ENCODE measurements at places on chromosomes 12 and 14.
A peak's percentile ranks its signal among the peaks of the same experiment; 100 is the strongest.

DNA sequence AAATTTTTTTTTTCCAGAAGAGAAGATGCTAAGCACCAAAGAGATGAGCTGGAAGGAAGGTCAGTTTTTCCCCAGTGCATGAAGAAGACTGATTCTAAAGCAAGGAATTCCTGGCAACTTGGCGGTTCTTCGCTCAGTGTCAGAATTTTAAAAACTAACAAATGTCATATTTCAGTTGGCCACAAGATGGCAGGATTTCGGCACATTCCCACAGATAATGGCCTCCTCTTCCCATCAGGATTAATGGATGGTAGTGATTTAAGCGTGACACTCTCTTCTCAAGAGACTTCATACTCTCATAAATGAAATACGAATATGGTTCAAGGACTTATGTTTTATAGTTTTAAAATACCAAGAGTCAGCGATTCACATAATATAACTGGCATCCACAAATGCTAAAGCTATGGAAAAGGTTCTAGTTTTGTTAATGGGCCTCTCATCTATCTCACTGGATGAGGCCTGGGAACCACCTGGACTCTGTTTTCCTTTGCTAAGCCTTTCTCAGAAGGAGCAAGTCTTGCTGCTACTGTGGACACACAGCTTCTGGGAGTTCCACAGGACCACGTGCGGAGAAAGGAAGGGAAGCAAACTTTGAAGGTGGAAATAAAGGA is 46.1 kb upstream of the PTPRO start:
- peak; percentile 19 for DNase-seq

- DNase-seq: no peak
Observed at GRCh38 chr12:51855586-51856428, 7.3 kb upstream of the FIGNL2 start.

- DNase-seq: no peak
Observed at GRCh38 chr12:34016361-34016760, 5.9 kb upstream of the ALG10 start.

DNA sequence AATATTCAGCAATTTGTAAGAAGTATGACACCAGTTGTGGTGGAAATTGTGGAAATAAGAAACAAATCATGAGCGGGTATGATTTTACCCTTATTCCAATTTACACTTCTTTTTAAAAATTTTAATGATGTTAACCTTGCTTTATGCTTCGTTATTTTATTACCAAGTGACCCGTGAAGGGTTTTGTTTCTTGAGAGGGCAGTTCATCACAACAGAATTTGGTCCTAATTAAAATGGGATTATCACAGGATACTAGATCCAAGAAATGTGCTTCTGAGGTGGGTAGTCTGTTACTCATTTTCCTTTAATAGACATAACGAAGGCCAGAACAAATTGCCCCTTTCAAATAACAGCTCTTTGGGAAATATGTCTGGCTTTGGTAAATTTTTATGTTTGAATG is 25.5 kb upstream of the RASSF8 start:
- no peak for DNase-seq

- DNase-seq: no peak
Observed at GRCh38 chr12:39792938-39793337, 173.3 kb upstream of the ABCD2 start.

DNA sequence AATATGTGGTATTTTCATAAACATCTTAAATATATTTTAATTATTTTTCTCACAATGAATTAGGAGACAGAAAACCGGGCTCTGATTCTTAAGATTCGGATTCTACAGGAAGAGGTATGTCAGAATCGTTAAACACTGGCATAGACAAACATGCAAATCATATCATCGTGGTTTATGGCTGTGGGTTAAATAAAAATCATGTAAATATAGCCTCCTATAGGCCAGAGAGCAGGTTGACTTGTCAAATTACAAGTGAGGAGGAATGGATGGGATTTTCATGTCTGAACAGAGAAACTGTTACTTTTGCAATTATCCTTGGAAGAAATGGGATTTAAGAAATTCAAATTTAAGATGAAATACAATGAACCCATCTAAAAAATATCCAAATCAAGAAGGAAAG is 74.9 kb upstream of the BCAT1 start:
- DNase-seq: no peak

DNA sequence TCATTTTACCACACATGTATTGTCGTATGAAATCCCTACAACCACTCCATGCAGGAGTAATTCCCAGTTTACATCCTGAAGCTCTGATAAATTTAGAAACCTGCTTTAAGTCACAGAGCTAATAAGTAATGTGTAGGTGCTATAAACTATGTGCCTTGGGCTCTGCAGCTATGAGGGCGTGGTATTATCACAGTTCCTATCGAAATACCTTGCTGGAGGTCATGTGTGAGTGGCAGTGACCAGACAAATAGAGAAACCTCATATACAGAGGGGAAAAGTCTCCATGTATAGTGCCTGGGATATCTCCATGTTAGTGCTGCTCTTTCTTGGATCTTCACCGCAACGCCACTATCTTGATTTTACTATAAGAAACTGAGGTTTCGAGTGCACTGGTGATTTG is 883 bp upstream of the TBC1D15 start:
- DNase-seq: no peak

GRCh38 chr12:124808272-124808671 is 55.4 kb downstream of the SCARB1 start:
- DNase-seq: no peak

DNA sequence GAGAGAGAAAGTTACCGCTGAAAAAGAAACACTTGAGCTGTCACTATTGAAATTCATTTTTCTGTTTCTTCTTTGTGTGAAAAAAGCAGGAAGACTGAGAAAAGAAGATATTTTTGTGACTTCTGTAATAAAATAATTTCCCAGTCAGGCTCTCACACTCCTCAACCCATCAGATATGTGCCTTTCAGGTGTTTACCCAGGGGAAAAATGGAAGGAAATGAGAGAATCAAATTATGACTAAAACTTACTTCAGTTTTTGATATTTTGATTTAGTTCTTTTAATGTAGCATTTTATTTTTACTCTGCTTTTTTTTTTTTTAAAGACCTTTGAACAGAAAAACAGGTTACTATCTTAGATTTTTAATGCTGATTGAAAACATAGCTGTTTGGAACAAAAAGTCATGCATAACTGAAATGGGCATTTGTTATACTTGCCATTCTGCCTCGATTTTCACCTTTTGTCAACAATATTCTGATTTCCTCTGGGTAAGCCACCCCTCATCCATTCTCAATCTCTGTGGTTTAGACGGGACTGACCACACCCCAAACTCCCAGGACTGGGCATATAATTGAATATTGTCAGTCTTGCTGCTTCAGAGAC is 133.2 kb upstream of the KRR1 start:
- no peak for DNase-seq

- DNase-seq: no peak
Observed at GRCh38 chr12:45184147-45184963, 31.5 kb upstream of the ANO6 start.
